ENCODE measurements at places on chromosomes 2 and 18.

GRCh38 chr2:236308855-236309668, 44.9 kb upstream of the ASB18 start:
- DNase-seq = no peak

GRCh38 chr2:233010569-233011267, 2.3 kb downstream of the NGEF start:
- no peak for DNase-seq

GRCh38 chr2:232731470-232731869, 34.3 kb downstream of the GIGYF2 start:
- DNase-seq = peak; percentile 5

DNA sequence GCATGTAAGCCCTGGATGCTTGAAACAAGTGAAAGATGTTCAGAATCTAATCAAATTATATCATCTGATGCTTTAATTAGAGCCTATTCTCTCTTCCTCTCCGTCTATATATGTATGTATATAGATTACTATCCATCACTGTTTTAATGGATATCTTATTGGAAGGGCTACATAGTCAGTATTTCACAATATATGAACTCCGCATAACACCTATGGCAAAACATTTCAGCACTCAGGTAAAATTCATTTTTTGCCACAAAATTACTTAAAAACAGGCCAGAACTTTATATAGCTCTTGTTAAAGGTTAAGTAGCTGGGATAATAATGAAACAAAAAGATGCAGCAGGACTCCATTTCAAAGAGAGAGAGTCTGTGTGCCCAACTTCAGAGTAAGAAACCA, 1.2 kb downstream of the PJVK start:
- DNase-seq = no peak

DNA sequence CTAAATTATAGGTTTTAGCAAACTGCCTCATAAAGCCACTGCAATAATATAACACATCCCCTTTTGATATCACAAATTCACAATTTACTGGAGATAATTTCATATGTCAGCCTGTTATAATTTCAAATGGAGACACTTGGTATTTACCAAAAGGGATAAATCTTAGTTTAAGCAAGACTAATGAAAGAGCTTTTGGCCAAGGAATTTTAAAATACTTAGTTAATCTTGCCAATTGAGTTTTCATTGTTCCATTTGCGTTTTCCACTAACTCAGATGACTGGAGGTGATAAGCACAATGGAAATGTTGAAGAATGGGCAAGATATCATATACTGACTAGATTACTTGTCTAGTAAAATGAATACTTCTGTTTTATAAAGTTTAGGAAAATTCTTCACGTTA, 379.3 kb upstream of the SYT4 start:
- DNase-seq = no peak

- DNase-seq = no peak
Observed at GRCh38 chr2:228703152-228703551, 521.7 kb upstream of the SPHKAP start.

DNA sequence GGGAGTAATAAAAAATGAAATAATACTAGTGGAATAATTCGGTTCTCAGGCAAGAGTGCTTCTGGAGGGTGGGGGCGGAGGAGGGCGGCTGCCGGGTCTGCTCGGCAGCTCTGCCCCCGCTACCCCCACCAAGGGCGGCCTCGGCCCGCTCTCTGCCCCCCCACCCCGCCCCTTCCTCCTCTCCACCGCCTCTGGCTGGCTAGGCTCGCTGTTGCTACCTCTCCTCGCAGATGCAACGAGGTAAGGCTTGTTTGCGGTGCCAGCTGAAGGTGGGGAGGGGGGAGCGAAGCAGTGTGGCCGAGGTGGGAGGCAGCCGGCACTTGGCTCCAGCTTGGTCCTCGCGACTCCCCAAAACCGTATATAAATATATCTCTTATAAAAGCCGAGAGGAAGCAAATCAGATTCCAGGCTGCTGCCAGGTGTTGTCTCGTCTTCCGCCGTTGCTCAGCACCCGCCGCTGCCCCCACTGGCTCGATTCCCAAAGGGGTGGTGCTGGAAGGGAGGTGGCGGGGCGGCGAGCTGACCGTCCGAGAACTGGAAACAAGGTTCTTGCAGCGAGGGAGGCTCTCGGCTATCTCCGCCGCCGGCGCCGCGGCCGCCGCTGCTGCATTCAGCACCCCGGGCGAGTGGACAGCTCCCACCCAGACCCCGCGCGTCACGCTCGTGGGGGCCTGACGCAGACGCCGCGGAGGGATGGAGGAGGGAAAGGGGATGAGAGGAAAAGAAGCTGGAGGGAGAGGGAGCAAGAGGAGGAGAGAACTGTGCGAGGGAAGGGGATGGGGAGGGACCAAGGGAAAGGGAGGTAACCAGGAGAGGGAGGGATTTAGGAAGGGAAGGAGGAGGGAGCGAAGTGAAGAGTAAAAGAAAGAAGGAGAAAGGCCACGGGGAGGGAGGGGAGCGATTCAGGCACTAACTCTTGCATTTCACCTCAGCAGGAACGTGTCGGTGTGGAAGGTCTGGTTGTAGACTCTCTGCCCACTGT, at the start of gene MARCHF4:
MARCHF4 (minus strand) TSS at position 763 of the 982 bp plus-strand sequence. CDS start 2,223 bp downstream, outside the sequence.
- peak; percentile 60 for DNase-seq

DNA sequence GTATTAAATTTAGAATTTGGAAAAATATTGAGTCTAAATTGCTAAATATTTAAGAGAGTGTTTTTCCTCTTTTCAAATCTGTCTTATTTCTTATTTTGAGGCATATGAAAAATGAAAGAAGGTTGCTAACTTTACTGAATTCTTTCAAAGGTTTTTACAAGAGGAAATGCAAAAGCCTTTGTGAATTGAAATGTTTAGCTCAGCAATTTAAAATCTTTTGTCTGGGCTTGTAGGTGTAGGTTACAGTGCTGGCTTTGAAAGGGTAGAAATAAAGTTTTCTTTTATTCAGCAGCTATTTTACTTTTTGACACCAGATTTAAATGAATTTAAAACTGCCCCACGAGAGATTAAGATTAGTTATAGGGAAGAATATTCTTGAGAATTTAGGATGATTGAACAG, 192.0 kb downstream of the CDH7 start:
- no peak for DNase-seq

DNA sequence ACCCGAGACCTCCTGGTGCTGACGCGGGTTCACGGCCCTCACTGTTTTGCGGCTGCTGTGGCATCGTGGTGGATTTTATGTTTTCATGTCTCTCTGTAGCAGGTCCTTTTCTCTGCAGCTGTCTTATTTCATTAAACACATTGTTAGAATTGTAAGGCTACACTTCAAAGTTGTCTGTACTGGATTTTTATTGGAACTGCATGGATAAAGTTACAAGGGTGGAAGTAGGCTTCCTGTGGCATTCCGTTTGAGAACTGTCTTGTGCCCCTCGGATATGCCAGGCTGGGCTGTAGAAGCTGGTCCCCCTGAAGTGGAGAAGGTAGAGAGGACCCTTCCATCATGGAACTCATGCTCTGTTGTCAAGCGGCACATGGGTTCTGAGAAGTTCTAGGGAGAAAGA, 127.3 kb downstream of the SNTG2 start:
- no peak for DNase-seq

GRCh38 chr18:32258558-32259204, 68.8 kb downstream of the MEP1B start:
- no peak for DNase-seq

DNA sequence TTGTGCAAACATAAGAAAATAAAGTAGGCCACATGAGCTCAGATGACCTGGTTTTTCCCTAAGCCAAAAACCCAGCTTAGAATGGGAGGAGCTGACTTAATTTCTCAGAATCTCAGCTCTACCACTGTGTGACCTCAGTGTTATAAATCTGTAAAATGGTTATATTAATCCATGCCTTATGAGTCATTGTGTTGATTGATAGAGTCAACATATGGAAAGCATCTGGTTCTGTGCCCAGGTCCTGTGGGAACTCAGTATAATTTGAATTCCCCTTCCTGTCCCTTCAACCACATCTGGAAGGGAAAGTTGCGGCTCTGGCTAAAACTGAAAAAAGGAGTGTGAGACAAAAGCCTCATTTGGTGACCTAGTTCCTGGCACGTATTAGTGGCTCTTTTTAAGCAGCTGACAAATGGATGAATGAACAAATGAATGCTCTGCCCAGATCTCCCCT, 25.7 kb downstream of the TMEM177 start:
- DNase-seq = no peak

DNA sequence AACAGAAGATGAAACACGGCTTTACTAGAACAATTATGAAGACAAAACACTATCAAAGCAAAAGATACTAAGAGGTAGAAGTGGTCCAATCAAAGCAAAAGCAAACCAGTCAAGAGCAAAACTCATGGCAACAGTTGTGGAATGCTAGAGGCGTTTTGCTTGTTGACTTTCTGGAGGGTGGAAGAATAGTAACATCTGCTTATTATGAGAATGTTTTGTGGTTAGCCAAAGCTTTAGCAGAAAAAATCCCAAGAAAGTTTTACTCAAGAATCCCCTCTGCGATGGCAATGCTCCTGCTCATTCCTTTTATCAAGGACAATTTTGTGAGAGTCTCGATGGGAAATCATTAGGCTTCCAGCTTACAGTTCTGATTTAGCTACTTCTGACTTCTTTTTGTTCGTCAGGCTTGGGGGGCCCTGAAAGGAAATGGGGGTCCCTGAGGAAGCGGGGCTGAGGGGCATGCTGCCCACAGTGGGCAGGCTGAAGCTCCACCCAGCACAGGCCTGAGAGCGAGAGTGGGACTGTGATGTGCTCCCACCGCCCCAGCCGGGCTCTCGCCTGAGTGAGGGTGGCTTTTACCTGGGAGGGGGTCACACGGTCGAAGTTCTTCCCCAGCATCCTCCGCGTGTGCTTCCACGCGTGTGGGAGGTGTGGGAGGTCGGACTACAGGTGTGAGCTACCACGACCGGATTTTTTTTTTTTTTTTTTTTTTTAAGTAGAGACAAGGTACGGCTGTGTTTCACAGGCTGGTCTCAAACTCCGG, 49.0 kb upstream of the MC4R start:
- no peak for DNase-seq

- no peak for DNase-seq
Observed at GRCh38 chr18:933082-933481, 28.4 kb downstream of the ADCYAP1 start.

DNA sequence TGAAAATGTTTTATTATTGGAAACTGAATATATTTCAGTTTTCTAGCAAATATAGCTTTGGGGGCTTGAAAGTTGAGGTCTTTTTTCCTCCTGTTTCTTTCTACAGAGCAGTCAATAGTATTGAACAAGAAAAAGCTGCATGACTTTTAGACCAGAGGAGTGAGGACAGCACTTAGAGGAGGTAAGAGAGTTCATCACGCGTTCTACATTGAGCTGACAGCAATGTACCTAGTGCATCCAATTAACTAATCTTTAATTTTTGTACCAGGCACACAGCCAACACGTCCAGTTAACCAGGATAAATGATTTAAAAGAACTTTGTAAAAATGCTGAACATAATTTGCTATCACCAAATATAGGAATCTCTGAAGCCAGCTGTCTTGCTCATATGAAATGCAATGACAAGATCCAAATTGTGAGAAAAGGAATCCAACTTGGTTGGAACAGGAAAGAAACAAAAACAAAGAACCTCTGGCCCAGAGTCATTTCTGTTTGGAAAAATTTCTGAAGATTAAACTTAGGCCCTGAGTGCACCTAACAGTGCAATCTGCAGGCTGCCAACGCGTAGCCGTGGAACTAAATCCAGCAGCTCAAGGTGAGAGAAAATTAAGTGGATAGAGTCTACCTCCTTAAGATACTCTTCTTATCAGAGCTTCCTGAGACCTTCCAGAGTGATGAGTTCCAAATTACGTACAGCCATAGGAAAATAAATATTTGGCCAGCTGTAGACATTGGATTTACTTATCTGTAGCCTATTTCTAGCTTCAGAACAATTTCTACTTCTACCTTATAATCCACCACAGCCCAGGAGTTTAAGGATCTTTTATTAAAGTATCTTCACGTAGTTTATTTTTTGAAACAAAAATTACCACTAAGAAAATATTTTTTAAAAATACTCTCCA, 20.6 kb upstream of the SPTBN1 start:
- DNase-seq = no peak

GRCh38 chr18:36728345-36728744, 100.5 kb downstream of the TPGS2 start:
- DNase-seq = no peak

DNA sequence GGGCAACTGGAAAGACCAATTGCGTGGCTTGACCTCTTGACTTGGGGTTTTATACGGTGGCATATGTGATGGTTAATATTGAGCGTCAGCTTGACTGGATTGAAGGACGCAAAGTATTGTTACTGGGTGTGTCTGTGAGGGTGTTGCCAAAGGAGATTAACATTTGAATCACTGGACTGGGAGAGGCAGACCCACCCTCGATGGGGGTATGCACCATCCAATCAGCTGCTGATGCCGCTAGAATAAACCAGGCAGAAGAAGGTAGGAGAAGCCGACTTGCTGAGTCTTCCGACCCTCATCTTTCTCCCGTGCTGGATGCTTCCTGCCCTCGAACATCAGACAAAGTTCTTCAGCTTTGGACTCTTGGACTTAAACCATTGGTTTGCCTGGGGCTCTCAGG, 34.2 kb upstream of the YPEL5 start:
- no peak for DNase-seq

- DNase-seq = no peak
Observed at GRCh38 chr2:160737247-160737646, 243.6 kb upstream of the RBMS1 start.

DNA sequence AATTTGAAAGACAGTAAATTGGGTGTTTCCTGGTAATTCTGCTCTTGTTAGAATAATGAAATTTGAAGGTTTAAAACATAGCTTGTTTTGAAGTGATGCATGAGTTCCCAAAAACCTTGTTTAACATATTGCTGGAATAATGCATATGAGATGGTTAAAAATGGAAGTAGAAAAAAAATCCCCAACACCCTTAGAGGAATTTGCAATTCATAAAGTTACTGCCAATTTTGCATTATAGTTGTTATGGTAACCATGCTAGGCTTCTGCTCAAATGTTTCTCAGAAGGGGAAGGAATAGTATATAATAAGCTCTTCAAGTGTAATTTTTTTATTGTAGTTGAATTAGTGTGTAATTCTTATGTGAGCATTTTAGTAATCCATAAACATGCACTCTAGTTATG, 49.1 kb downstream of the FASTKD2 start:
- no peak for DNase-seq

DNA sequence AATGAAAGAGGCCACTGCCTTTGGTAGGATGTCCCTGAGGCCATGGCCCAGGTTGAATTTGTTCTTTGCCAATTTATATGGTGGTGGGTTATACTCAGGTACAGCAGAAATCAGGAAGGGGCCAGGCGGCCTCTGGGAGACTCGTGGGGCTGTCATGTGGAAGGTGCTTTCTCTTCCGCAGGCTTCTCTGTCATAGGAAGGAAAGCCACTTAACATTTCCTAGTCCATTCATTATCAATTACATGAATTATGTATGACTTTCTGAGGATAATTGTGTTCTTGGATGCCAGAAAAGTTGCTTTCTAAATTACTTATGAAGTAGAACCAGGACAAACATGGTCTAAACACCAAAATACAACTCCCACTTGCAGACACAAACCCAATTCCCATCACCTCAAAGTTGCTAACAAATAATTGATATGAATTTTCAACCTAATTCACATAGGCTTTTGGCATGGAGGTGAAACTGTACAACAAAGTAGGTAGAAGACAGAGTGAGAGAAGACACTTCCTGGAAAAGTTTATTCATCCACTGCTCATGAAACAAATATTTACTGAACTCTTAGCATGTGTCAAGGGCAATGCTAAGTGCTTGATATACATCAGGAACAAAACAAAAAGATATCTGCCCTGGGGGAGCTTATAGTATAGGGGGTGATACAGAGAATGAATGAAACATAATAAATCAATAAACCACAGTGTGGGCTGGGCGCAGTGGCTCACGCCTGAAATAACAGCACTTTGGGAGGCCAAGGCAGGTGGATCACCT, 50.5 kb upstream of the CHMP1B start:
- no peak for DNase-seq

Measured in MCF 10A (cell line).